ENCODE measurements at places on chromosomes 7 and 10. TPM values are rescaled to one million over a fixed set of nuclear protein-coding genes. Genes with fewer than 3 reads are reported as not detected.

DNA sequence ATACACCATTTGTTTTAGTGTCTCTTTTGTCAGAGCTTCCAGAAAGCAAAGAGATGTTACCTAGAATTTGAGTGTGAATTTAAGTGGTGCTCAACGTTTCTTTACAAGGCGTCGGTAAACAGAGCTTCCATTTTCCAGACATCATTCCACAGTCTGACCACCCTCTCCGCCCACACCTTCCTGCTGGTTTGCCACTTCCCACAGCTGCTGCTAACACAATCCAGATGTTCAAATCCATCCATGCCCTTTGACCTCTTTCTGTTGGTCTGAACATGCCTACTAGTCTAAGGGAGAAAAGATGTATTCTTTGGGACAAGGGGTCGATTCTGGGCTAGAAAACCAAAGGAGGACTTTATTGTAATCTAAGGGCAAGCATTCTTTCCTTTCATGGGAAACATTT is 86.1 kb downstream of the FAM107B start:
- no peak overlapping the region for H3K27ac ChIP-seq
- no peak overlapping the region for H3K4me3 ChIP-seq
- no peaks in the 10 kb centered on the region for H3K27me3 ChIP-seq
- no peak for DNase-seq

DNA sequence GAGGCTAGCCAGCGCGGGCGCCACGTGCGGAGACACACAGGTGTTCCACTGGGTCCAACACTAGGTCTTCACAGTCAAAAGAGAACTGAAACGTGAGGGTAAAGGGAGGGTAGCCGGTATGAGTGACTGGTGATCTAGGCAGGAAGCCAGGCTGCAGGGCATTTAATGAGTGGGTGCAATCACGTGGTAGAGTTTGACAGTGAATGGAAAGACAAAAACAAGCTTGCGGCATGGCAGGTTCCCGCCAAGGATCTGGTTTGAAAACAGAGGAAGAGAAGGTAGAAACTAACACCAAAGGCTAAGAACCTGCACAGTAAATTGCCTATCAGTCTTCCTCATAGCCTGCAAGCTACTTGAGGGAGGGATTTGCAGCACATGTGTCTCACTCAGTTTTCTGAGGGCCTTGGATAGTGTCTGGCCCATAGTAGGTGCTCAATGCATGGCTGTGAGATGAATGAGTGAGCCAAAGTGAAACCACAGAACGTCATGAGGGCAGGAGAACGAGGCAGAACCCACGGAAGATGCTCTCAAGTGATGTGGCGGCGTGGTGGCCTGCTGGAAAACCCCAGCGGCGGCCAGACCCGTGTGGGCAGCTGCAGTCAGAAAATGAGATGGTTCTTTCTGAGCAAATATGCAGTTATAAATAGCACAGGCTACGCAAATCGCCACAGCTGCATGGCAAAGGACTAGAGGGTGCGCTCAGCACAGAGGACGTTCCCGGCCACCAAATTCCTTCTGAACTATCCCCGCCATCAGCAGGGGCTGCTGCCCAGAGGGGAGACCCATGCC is 183.6 kb upstream of the NFE2L3 start:
- H3K36me3 ChIP-seq: no peaks in the 10 kb centered on the region
- no peak overlapping the region for H3K27ac ChIP-seq
- H3K4me1 ChIP-seq: peaks cover 9% of the 10 kb centered on the region
- peaks cover 31% of the 10 kb centered on the region for H3K27me3 ChIP-seq
- H3K4me3 ChIP-seq: no peak overlapping the region

GRCh38 chr7:92634924-92635519 is 44.8 kb upstream of the FAM133B start:
- peaks cover 2% of the 10 kb centered on the region for H3K36me3 ChIP-seq
- peak overlapping the region; percentile 75 for H3K27ac ChIP-seq
- no peak overlapping the region for H3K4me3 ChIP-seq
- no peak for DNase-seq
- no peaks in the 10 kb centered on the region for H3K27me3 ChIP-seq

- peaks cover 6% of the 10 kb centered on the region for H3K4me1 ChIP-seq
- no peak for DNase-seq
- no peaks in the 10 kb centered on the region for H3K27me3 ChIP-seq
- no peak overlapping the region for H3K27ac ChIP-seq
These were observed 61.6 kb downstream of the LHPP start for GRCh38 chr10:124522933-124523871.

- H3K36me3 ChIP-seq: peaks cover 4% of the 10 kb centered on the region
- H3K4me3 ChIP-seq: no peak overlapping the region
- no peak for DNase-seq
- H3K4me1 ChIP-seq: peaks cover 57% of the 10 kb centered on the region
- H3K27me3 ChIP-seq: no peaks in the 10 kb centered on the region
These were observed 184.3 kb upstream of the MBL2 start for GRCh38 chr10:52956861-52957260.

DNA sequence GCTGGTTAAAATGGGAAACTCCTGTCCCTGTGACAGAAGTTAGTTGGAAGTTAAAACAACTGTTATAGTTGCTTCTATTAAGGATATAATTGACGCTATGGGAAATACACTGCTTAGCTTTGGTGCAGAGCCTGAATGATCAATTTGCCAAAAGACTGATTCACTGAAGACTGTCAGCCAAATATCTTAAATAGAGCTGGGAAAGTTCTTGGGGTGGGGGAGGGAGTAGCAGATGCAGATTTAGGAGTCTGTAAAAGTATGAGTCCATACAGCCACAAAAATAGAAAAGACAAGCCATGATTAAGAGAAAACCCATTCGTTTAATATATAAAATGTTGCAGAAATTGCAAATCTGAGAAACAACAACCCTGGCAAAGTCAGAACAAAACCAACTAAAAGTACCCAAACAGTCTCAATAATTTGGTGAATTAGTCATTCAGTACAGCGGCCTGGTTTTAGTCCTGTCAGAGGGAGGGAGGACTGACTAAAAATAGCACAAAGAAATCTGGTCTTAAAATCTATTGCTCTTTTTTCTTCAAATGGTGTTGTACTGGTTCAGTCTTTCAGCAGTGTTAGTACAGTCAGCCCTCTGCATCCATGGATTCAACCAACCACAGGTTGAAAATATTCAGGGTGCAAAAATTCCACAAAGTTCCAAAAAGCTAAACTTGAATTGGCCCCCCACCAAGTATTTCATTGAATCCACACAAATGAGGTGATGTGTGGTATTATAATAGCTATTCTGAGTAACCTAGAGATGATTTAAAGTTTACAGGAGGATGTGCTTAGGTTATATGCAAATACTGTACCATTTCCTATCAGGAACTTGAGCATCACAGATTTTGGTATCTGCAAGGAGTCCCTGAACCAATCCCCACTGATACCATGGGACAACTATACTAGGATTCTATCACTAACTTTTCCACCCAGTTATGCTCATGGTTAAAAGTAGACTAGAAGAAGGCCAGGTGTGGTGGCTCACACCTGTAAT is 30.0 kb downstream of the STK17A start:
- DNase-seq: no peak
- H3K4me3 ChIP-seq: no peak overlapping the region
- no peaks in the 10 kb centered on the region for H3K27me3 ChIP-seq
- peaks cover 30% of the 10 kb centered on the region for H3K36me3 ChIP-seq

DNA sequence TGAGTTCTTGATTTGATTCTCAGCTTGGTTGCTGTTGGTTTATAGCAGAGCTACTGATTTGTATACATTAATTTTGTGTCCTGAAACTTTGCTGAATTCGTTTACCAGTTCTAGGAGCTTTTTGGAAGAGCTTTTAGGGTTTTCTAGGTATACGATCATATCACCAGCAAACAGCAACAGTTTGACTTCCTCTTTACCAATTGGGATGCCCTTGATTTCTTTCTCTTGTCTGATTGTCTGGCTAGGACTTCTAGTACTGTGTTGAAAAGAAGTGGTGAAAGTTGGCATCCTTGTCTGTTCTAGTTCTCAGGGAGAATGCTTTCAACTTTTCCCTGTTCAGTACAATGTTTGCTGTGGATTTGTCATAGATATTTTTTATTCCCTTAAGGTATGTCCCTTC is 86.2 kb downstream of the PLXDC2 start:
- H3K4me1 ChIP-seq: peaks cover 17% of the 10 kb centered on the region
- no peak for DNase-seq
- no peaks in the 10 kb centered on the region for H3K27me3 ChIP-seq
- no peak overlapping the region for H3K27ac ChIP-seq
- peaks cover 21% of the 10 kb centered on the region for H3K36me3 ChIP-seq

DNA sequence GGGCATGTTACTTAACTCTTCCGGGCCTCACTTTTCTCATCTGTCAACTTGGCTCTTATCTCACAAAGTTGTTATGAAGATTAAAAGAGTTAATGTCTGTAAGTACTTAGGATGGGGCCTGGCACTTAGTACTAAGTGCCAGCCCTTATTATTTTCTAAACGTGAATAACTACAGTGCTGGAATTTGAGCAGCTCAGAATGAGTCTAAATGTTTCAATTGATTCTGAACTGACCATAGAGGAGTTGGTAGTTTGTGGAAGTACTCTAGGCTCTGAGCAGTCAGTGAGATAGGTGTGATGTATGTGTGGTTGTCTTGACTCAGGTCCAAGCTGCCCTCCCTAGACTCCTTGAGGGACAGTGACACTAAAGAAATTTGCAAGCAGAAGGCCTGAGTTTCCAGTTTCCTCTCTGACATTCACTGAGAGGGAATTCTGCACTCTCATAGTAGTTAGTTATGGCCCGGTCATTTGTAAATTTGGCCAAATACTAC is 18.5 kb upstream of the JAZF1 start:
- no peaks in the 10 kb centered on the region for H3K4me1 ChIP-seq
- peaks cover 2% of the 10 kb centered on the region for H3K27me3 ChIP-seq
- H3K36me3 ChIP-seq: no peaks in the 10 kb centered on the region
- H3K27ac ChIP-seq: no peak overlapping the region

HOXA5 gene
- 133 TPM for total RNA-seq

All from mesothelial cell of epicardium (in vitro differentiated cells).